ENCODE measurements at places on chromosomes 13 and 19.

- DNase-seq, result no peak
Observed at GRCh38 chr19:54576411-54576976, 2.9 kb downstream of the LILRA2 start.

DNA sequence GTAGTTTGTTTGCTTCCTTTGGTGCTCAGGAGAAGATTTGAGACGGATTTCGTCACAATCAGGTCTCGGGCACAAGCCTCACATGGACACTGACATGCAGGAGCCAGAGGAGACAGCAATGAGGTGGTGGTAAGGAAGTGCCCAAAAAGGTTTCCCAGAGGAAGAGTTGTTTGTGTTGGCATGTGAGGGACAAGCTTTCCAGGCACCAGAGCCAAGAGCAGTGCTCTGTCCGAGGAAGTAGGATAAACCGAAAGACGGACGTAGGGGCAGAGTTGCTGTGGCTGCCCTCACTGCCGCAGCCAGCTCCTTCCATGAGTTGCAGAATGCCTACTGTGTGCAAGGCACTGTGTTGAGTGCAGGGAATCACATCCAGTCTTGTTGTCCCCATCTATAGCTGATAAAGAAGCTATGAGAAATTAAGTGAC, 27.7 kb downstream of the SAE1 start:
- DNase-seq, result no peak

DNA sequence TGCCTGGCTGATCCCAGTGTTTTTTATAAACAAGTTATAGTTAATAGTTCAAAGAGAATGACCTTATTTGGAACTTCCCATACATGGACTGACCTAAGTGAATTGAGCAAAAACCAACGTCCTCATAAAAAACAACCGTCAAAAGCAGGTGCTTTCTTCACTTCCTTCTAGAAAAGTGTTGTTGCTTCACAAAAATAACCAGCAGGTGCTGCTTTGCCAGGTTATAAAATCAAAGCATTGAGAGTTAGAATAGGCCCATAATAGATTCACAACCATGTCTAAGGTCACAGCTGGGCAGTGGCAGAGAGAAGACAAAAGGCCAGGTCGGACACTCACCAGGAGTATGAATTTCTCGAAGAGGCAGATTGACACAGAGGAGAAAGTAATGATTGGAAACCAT, 9.5 kb downstream of the RUBCNL start:
- DNase-seq, result no peak

GRCh38 chr13:76975863-76976262, 16.0 kb upstream of the CLN5 start:
- DNase-seq, result no peak

GRCh38 chr19:18814063-18814462, 17.7 kb upstream of the UPF1 start:
- no peak for DNase-seq

- DNase-seq, result no peak
Observed at GRCh38 chr13:27141746-27142145, 29.9 kb downstream of the USP12 start.

Measured in DMS79 (cell line).